ENCODE measurements at places on chromosomes 13 and 19. TPM values are rescaled to one million over a fixed set of nuclear protein-coding genes. Genes with fewer than 3 reads are reported as not detected.

GRCh38 chr19:45496349-45496953 lies 396 bp downstream of the RTN2 start:
- peak overlapping the region; percentile 86 for H3K4me3 ChIP-seq
- H3K27me3 ChIP-seq = peaks cover 52% of the 10 kb centered on the region
- DNase-seq = no peak
- H3K36me3 ChIP-seq = no peaks in the 10 kb centered on the region

- peaks cover 86% of the 10 kb centered on the region for H3K27me3 ChIP-seq
- H3K27ac ChIP-seq = no peak overlapping the region
- H3K36me3 ChIP-seq = no peaks in the 10 kb centered on the region
- no peak overlapping the region for H3K4me3 ChIP-seq
- H3K4me1 ChIP-seq = peaks cover 20% of the 10 kb centered on the region
These were observed 6.1 kb downstream of the URAD start for GRCh38 chr13:27982361-27982760.

GRCh38 chr19:4829001-4829712 lies 2.4 kb downstream of the TICAM1 start:
- H3K27ac ChIP-seq = no peak overlapping the region
- peaks cover 20% of the 10 kb centered on the region for H3K4me1 ChIP-seq
- H3K36me3 ChIP-seq = peaks cover 8% of the 10 kb centered on the region
- no peak for DNase-seq
- H3K4me3 ChIP-seq = no peak overlapping the region

DNA sequence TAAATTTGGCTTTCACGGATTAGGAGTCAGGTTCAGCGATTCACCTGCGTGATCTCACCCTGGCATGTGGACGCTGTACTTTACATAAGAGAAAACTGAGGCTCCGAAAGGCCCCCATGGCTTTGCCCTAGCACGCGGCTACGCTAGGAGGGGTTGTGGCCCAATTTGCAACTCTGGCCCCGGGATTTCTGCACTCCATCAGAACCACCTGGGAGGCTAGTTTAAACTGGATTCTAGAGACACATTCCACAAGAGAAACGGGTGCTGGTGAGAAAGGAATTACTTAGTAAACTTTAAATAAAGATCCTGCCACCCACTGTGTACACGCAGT lies 6.2 kb downstream of the BCL3 start:
- peaks cover 15% of the 10 kb centered on the region for H3K36me3 ChIP-seq
- no peak for DNase-seq
- H3K27ac ChIP-seq = peak overlapping the region; percentile 96
- no peaks in the 10 kb centered on the region for H3K27me3 ChIP-seq
- H3K4me3 ChIP-seq = no peak overlapping the region

Gene KCNN1
- total RNA-seq = not detected

Gene DACT3
- total RNA-seq = 6.9 TPM

DNA sequence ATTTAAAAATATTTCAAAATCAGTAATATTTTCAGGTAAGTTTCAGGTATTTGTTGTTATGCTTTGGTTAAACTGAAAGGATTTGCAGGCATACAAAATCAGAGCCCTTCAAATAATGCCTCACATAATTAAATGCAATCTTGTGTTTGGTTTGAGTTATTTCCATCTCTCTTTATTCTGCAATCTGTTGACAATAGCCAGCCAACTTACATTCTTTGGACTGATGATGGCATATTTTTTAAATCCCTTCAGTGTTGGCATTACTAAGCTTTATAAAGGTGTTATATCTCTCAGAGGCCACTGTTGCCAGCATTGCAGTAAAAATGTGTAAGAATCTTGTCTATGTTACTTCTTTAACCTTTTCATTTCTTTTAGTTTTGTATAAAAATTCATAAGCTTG lies 257.2 kb upstream of the RFC3 start:
- no peak for DNase-seq
- H3K27me3 ChIP-seq = no peaks in the 10 kb centered on the region
- no peaks in the 10 kb centered on the region for H3K36me3 ChIP-seq
- no peak overlapping the region for H3K27ac ChIP-seq
- H3K4me1 ChIP-seq = no peaks in the 10 kb centered on the region

Gene ZNF835
- 5.3 TPM for total RNA-seq

Data from heart right ventricle (tissue), 16 donors.